Activated CD4-positive, alpha-beta memory T cell treated with anti-CD3 and anti-CD28 coated beads for 36 hours (primary cell): ENCODE measurements at places on chromosomes 6 and 20.

DNA sequence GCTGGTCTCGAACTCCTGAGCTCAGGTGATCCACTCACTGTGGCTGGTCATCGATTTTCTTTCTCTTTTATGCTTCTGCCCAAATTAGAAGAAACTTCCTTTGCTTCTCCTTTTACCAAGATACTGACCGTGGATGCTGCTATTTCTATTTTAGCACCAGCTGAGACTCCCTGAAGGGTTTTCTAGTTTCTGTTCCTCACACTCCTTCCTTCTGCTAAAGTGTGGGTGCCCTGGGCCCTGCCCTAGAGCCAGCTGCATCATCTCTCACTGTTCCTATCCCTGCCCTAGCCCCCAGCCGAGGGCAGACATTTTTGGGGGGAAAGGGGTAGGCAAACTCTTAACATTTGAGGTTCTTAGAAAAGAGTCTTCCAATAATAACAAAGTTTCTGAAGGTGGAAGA, 6.3 kb downstream of the SMOC2 start:
- DNase-seq = no peak

GRCh38 chr6:35298625-35299140, 1.1 kb downstream of the DEF6 start:
- peak; percentile 41 for DNase-seq

DNA sequence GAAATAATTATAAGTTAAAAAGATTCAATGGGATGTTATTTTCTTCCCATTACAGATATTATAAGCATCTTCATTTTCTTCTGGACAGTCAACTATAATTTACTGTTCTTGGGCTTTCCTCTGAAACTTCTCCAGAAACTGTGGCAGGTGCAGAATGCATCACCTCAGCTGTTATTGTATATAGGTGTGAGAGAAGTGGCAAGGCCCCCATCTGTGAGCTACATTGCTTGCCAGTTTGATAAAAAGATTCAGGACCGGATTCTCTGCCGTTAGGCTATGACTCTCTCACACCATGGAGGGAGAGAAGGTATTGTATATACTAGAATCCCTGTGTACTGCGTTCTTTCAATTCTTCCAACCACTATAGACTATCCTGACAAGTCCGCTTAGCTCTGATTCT, 135.8 kb upstream of the CENPW start:
- DNase-seq = no peak

GRCh38 chr20:34794006-34794585, 31.4 kb downstream of the NCOA6 start:
- DNase-seq = no peak

GRCh38 chr6:72533606-72534005, 88.3 kb upstream of the KCNQ5 start:
- DNase-seq = no peak

GRCh38 chr6:100257793-100258395, 206.8 kb downstream of the SIM1 start:
- no peak for DNase-seq

GRCh38 chr6:159761129-159761872, 544 bp upstream of the ACAT2 start:
- DNase-seq = no peak

DNA sequence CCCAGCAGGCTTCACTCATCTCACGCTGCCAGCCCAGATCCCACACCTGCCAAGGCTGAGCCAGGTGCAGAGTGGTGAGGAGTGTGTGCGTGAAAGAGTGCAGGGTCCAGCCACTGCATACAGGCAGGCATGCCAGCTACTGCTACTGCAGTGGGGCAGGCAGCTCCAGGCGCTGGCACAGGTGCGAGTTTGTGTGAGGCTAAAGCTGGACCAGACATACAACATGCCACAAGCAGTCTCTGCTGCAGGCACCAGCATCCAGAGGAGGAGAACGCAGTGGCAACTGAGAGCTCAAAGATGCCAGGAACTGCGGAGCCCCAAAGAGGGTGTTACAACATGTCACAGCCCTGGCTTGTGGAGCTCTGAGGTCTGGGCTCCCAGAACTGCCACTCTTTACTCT, 149.8 kb downstream of the EYS start:
- DNase-seq = no peak

- no peak for DNase-seq
Measured at GRCh38 chr20:62555642-62556420, 80.0 kb upstream of the GATA5 start.

DNA sequence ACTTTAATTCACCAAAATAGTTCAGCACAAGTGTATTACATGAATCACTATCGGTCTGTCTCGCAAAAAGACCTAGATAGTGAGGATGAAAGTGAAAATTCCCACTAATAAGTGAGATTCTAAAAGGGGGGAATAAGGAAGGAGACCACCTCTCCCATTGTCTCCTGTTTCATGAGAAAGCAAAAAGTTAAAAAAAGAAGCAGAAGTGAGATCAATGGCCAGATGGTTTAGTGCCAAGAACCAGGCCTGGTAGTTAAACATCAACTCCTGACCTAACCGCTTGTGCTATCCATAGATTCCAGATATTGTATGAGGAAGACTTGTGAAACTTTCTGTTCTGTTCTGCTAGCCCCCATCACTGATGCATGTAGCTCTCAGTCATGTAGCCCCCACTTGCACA, 293.0 kb downstream of the RNGTT start:
- no peak for DNase-seq

DNA sequence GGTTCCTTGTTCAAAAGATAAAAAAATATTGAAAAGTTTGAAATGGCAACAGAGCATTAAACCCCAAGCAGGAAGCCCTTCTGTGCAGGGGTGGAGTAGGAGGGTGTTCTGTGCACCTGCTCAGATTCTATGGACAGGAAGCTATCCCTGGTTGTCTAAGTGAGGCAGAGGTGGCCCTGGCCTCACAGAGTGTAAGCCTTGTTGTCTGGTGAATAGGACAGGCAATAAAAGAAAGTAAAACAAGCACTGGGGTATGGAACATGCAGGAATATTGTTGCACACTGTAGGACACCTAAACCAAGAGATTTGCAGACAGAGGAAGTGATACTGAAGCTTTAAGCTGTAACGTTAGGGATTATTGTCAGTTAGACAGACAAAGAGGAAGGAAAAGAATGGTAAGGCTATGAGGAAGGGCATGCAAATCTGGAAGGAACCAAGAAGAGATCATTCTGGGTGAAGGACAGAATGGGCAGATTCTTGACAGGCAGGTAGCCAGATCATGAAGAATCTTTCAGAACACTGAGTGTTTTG, 66.8 kb downstream of the TBC1D7 start:
- DNase-seq = no peak

DNA sequence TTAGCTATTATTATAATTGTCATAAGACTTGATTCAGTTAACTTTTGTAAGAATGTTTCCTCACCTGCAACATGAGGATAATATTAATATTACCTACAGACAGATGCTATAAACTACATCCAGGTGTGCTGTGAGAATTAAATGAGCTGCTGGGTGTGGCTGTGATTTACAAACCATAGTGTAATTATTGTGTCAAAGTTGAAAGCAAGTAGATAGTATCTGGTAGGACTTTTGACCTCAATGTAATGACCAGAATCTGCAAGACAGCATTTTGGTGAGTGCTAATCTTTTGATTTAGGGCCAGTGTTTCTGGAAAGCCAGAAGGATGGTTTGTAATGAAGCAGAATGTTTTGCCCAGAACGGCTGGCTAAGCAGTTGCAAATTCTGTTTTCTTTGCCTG, 162.5 kb downstream of the TRMT11 start:
- no peak for DNase-seq

GRCh38 chr6:130229645-130230044, 6.9 kb upstream of the SAMD3 start:
- DNase-seq = no peak

- no peak for DNase-seq
Measured at GRCh38 chr20:35287509-35288324, 3.1 kb upstream of the EIF6 start.

DNA sequence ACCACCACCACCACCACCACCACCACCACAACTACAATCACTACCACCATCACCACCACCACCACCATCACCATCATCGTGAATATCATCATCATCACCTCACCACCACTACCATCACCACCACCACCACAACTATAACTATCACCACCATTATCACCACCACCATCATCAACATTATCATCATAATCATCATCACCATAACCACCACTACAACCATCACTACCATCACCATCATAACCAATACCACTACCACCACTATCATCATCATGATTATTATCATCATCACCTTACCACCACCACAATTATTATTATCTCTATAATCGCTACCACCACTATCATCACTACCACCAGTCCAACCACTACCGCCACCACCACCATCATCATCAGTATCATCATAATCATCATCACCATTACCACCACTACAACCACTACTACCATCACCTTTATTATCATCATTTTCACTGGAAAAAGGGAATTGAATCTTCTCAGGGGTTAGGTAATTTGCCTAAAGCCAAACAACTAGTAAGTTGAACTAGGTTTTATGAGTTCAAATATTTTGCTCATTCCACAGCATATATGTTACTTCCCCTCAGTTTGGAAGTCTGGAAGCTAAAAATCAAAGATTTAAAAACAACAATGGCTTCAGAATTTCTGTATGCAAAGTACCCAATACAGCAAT, 8.3 kb downstream of the RIPOR2 start:
- DNase-seq = peak; percentile 60

DNA sequence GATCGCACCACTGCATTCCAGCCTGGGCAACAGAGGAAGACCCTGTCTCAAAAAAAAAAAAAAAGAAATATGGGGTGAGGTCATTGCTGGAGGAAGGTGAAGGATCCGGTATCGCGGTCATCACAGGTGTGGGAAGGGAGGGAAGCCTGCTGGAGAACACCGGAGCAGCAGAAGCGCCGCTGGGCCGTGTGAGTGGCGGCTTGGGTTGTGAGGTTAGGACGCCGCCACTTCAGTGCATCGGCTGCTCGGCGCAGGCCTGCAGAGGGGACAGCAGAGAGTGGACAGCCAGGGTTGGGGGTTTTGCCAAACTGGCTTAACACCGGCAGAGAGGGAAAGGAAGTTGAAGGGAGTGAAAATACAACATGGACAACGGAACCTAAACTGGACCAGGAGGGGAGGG, 5.4 kb downstream of the TLDC2 start:
- no peak for DNase-seq

- DNase-seq = no peak
Measured at GRCh38 chr6:41515995-41516394, 30.2 kb upstream of the FOXP4 start.

- DNase-seq = no peak
Measured at GRCh38 chr6:150756173-150756572, 109.3 kb upstream of the MTHFD1L start.

DNA sequence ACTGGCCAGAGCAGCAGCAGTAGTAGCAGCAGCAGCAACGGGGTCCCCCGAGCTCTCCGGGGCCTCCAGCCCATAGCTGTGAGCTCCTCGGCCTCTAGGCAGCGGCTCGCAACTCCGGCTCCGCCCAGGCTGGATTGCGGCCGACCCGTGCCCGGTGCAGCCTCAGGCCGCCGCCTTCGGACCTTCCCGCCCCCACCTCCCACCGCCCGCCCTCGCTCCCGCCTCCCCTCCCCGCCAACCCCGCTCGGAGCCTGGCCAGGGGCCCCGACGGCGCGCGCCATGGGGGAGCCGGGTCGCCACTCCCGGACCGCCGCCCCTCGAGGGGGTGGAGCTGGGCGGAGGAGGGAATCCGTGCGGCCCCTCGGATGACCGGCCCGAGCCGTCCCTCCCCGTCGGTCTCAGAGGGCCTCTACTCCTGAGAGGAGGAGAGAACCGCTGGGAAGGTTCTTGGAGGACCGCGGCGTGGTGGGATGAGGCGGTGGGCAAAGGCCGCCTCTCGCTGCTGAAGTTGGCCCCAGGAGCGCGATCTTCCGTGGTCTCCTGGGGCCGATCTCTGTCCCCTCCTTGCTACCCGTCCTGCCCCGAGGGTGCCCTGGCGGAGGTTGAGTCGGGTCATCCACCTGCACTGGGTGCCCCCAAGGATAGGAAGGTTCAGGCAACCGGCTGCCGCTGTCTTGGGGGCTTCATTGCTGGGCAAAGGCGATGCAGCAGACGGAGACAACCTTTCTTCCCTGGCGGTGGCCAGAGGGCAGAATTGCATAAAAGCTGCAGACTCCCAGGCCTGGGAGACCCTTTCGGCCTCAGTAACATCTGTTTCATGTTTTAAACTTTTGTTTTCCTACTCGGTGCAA, at the start of gene ADAM33:
Gene ADAM33, minus strand, starts transcription at position 80 of the 851 bp plus-strand sequence. Its CDS starts 6 bp downstream, at position 74.
- no peak for DNase-seq

- DNase-seq = no peak
Measured at GRCh38 chr6:117008618-117009017, 131.6 kb downstream of the RFX6 start.

GRCh38 chr6:151680846-151681432, 126.5 kb upstream of the ESR1 start:
- DNase-seq = no peak

- DNase-seq = no peak
Measured at GRCh38 chr20:32064667-32065066, 12.6 kb downstream of the HCK start.

GRCh38 chr6:32475392-32476206, 35.9 kb downstream of the HLA-DRA start:
- DNase-seq = no peak

- DNase-seq = no peak
Measured at GRCh38 chr6:40950986-40951698, 87.9 kb downstream of the UNC5CL start.

- no peak for DNase-seq
Measured at GRCh38 chr20:59183751-59184150, 20.1 kb downstream of the ZNF831 start.

DNA sequence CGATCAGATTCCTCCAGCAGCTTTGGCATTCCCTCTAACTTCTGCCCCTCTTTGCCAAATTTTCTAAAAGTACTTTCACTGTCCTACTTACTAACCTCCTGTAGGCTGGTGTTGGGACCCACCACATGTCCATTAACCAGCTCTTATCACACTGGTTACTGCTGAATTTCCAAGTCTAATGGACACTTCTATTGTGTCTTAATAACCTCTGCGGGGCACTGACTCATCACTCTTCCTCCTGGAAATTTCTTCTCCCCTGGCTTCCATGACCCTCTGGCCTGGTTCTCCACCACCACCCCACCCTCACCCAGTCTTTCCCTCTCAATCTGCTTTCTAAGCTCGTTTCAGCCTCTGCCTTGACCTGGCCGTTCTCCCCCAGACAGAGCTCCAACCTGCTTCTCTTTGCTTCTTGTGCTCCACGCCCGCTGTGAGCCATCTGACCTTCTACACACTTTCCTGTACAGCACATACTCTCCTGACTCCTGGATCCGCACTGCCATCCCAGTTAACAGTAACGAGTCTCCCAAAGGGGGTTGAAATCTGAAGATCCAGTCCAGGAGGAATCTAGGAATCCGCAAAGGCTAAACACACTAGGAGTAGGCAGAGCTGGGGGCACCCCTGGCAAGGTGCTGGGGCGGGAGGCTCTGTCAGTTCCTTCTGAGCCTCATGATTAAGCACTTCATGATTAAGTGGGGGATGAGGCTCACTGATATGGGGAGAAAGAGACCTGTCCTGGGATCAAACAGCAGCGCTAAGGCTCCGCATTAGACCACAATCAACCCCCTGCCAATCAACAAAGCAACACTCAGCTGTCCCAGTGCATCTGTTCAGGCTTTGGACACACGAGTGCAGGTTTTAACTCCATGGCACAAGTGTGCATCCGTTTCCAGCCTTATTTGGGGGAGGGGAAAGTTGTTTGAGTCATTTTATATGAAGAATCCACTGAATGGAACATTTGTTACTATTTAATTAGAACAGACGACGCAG, 146.3 kb downstream of the LY86 start:
- no peak for DNase-seq

- no peak for DNase-seq
Measured at GRCh38 chr20:2741881-2742280, 49.3 kb downstream of the EBF4 start.

- no peak for DNase-seq
Measured at GRCh38 chr6:69867639-69867976, 1.3 kb downstream of the COL19A1 start.

GRCh38 chr6:82362144-82362543, 1.5 kb upstream of the TPBG start:
- no peak for DNase-seq

- DNase-seq = no peak
Measured at GRCh38 chr6:1840491-1841121, 230.9 kb downstream of the FOXC1 start.
